Natural killer cell (primary cell): ENCODE measurements at places on chromosomes 3 and 15. TPM values are rescaled to one million over a fixed set of nuclear protein-coding genes. Genes with fewer than 3 reads are reported as not detected.

- no peak for DNase-seq
- no peaks in the 10 kb centered on the region for H3K27me3 ChIP-seq
- peaks cover 54% of the 10 kb centered on the region for H3K4me1 ChIP-seq
- H3K36me3 ChIP-seq: no peaks in the 10 kb centered on the region
- H3K27ac ChIP-seq: peak overlapping the region; percentile 21
- H3K4me3 ChIP-seq: no peak overlapping the region
Measured at GRCh38 chr3:172140499-172141391, 101.4 kb downstream of the FNDC3B start.

- H3K27ac ChIP-seq: no peak overlapping the region
- no peaks in the 10 kb centered on the region for H3K27me3 ChIP-seq
- DNase-seq: no peak
- H3K36me3 ChIP-seq: peaks cover 3% of the 10 kb centered on the region
- H3K4me3 ChIP-seq: no peak overlapping the region
- no peaks in the 10 kb centered on the region for H3K4me1 ChIP-seq
Measured at GRCh38 chr15:45150481-45150880, 20.7 kb downstream of the DUOX1 start.

- no peak for DNase-seq
- no peaks in the 10 kb centered on the region for H3K36me3 ChIP-seq
- no peaks in the 10 kb centered on the region for H3K27me3 ChIP-seq
- no peak overlapping the region for H3K4me3 ChIP-seq
Measured at GRCh38 chr3:158264894-158265293, 155.0 kb downstream of the RSRC1 start.

DNA sequence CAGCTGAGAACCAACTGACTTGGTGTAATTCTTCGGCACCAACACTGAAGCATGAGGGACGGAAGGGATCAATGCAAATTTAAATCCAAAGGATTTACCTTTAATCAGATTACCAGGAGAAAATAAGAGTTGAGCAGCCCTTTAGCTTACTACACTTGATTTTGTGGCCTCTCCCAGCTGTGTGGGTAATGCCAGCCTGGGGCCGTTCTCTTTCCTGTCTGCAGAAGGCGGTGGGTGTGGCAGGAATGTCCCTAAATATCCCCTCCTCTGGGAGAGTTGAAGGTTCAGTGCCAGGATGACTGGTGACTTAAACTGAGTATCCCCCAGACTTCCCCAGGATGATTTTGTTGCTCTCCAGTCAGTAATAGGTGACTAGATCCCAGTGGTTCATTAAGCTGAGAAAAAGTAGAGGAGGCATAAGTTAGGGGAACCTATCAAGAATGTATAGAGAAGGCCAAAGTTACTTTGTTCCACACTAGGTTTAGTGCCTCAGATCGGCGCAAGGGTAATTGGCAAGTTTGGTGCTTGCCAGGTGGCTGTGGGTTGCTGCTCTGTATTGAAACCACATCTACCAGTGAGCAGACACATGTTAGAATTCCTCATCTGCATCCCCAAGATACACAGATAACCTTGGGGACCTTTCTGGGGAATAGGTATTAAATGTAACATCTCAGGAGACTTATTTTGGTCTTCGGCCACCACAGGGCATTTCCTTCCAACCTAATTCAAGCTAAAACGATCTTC is 23.1 kb downstream of the MAPKBP1 start:
- peaks cover 6% of the 10 kb centered on the region for H3K36me3 ChIP-seq
- no peak for DNase-seq
- no peak overlapping the region for H3K4me3 ChIP-seq
- H3K27me3 ChIP-seq: no peaks in the 10 kb centered on the region
- H3K27ac ChIP-seq: no peak overlapping the region

GRCh38 chr15:52124270-52124880 is 11.8 kb upstream of the BCL2L10 start:
- H3K36me3 ChIP-seq: peaks cover 4% of the 10 kb centered on the region
- no peak overlapping the region for H3K4me3 ChIP-seq
- no peak for DNase-seq
- H3K27ac ChIP-seq: no peak overlapping the region
- H3K4me1 ChIP-seq: no peaks in the 10 kb centered on the region
- no peaks in the 10 kb centered on the region for H3K27me3 ChIP-seq

DNA sequence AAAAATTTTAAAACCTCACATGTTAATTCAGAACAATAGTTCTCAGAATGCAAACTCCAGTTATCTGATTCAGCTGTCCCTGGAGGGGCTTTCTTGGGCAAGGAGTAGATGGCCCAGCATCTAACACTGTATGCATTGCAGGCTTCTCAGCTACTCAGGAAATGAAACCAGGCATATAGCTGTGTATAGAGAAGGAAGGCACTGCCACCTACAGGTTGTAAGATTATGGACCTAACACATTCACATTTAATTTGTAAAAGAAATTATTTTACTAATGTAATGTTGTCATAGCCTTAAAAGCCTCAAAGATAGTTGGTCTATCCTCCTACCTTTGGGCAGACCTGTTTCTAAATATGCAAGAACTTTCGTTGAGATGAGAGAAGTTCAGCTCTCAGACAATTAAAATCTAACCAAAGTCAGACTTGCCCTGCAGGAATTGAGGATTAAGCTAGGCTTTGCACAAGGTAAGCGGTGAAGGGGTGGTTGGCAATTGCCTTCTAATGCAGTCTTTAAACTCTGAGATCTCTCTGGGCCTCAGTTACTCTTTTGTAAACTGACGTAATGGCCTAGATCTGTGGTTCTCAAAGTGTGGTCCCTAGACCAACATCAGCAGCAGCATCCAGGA is 132.8 kb upstream of the SLC24A5 start:
- no peak overlapping the region for H3K27ac ChIP-seq
- H3K36me3 ChIP-seq: no peaks in the 10 kb centered on the region
- no peak overlapping the region for H3K4me3 ChIP-seq
- DNase-seq: no peak

- DNase-seq: no peak
- H3K4me3 ChIP-seq: no peak overlapping the region
- no peaks in the 10 kb centered on the region for H3K27me3 ChIP-seq
- no peaks in the 10 kb centered on the region for H3K36me3 ChIP-seq
Measured at GRCh38 chr3:61186030-61186429, 65.2 kb downstream of the FHIT start.

DNA sequence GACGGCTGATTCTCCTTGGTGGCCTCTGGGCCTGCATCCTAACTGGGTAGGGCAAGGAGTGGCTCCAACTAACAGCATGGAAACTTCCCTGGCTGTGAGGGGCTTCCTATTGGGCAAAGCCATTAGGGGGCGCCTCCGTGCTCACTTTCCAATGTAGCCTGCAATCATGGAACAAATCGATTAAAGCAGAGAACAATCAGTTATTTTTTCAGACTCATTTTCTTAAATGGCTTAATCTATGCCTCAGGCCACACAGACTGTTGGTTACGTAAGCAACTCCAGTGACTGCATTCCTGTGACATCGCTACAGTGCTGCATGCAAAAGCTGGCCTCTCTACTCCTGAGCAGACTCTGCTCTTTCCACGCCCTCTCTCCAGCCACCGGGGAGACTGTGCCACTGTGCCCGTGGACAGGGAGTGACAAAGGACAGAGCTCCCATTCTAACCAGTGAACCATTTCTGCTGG is 278.9 kb downstream of the KLF13 start:
- no peak overlapping the region for H3K4me3 ChIP-seq
- H3K27ac ChIP-seq: no peak overlapping the region
- no peaks in the 10 kb centered on the region for H3K4me1 ChIP-seq
- H3K27me3 ChIP-seq: no peaks in the 10 kb centered on the region
- DNase-seq: no peak

DNA sequence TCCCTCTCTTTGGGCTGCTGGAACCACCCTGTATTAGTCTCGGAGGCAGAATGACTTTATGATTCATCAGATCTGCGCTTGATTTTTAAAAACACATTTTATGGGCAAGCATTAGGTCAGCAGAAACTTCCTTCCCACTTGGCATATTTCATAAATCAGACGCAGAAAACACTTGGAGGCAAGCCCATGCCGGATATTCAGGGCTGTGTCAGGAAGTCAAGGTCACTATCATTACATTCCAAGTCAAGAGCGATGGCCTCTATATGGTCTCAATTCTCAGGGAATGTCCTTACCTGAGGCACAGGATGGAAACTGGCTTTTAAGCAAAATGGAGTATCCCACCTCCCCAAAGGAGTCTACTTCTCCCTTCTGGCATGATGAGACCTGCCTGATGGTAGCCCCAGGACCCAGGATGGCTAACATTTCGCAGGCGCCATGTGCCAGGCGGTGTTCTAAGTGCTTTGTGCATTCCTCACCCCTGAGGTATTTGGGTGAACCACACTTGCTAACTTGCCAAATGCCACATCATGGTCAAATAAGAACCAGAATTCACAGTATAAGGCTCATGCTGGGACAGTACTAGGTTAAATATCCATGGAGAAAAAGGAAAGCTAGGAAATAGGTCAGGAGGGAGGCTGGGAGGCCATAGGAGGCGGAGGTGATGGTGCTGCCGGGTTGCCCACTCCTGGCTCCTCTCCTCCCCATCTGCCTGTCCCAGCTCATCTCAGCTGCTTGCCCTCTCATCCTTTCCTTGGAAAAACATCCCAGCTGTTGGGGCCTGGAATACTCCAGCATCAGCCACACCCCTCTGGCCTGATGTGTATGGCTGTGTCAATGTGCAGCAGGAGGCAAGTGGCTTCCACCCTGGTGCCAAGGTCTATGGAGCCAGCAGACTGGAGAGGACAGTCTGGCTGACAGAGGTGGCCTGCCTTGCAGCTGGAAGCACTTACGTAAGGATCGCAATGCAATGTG is 18.8 kb downstream of the BCL2L10 start:
- H3K4me3 ChIP-seq: no peak overlapping the region
- no peaks in the 10 kb centered on the region for H3K4me1 ChIP-seq
- no peaks in the 10 kb centered on the region for H3K27me3 ChIP-seq
- no peak for DNase-seq

DNA sequence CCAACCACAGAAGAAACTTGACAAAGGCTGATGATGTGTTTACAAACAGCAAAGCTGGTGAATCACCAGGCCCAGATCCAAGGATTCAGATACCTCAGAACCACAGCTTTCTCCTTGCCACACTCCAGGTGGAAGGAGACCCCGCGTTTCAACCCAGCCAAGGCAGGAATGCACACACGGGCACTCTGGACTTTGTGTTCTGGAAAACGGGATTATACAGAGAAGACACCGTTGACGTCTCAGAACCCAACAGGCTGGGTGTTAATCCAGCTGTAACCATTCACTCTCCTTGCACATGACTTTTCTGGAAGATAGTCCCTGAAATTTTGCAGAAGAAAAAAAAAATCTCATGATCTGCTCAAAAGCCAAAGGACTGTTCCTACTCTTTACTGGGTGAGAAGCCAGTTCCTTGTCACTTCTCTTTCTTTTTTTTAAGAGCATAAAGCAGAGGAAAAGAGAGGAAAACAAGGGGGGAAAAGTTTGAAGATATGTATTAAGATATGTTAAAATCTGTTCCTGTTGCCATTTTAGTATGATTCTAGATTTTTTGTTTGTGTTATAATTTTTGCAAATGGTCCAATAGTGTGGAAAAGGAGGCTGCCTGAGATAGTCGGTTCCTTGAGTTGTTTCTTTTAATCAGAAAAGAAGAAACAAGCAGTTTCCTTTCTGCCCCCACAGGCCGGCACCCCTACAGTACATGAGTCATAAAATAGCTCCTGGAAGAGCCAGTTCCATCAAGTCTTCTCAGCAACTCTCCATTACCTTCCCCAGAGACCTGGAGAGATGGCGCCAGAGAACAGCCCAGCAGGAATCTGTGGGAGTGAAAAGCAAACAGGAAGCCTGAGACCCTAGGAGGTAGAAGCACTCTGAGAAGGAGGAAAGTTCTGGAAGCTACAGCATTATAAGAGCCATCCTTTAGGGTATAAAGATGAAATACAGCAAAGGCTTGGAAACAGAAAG is 73.1 kb downstream of the RORA start:
- no peak for DNase-seq
- H3K27me3 ChIP-seq: peaks cover 2% of the 10 kb centered on the region
- no peak overlapping the region for H3K4me3 ChIP-seq
- no peaks in the 10 kb centered on the region for H3K36me3 ChIP-seq

- H3K4me1 ChIP-seq: no peaks in the 10 kb centered on the region
- no peak for DNase-seq
Measured at GRCh38 chr3:31696009-31696297, 163.2 kb downstream of the STT3B start.

- no peaks in the 10 kb centered on the region for H3K27me3 ChIP-seq
- no peaks in the 10 kb centered on the region for H3K4me1 ChIP-seq
- no peaks in the 10 kb centered on the region for H3K36me3 ChIP-seq
Measured at GRCh38 chr3:153666991-153667740, 454.0 kb upstream of the ARHGEF26 start.

DNA sequence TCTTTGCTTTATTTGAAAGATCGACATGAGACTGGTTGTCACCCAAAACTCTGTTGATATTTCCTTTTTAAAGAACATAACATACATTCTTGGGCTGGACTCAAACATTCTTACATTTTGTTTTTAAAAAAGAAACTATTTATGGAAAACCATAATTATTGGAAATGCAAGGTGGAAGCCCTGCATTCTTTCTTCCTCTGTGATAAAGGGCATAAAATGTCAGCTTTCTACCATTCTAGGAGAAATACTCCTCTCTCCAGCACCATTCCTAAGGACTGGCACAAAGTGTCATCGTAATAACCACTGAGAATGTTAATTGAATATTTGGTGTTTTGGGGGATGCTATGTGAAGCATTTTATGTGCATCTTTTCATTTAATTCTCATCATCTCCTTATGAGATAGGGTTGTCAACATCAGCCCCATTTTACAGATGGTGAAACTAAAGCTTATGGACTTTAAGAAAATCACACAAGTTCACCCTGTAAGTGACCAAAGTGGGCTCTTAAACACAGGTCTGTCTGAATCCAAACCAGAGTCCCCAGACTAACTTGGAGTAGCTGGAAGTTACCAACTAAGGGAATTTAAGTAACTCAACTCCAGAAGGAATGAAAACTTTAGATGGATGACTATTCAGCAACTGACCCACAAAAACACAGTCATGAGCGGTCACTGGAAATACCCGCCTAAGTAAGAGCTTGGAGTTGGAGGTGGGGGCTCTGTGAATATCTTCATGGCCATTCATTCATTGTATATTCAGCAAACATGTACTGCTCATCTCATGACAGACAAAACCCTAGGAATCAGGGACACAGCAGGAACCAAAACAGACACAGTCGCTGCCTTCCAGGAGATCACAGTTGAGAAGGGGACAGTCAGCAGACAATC is 45.9 kb upstream of the LMCD1 start:
- DNase-seq: no peak
- H3K4me3 ChIP-seq: no peak overlapping the region
- H3K27ac ChIP-seq: no peak overlapping the region
- H3K4me1 ChIP-seq: no peaks in the 10 kb centered on the region
- H3K27me3 ChIP-seq: no peaks in the 10 kb centered on the region
- no peaks in the 10 kb centered on the region for H3K36me3 ChIP-seq

GRCh38 chr3:66467996-66468735 is 32.7 kb downstream of the LRIG1 start:
- no peak overlapping the region for H3K4me3 ChIP-seq
- peaks cover 7% of the 10 kb centered on the region for H3K4me1 ChIP-seq
- no peak for DNase-seq
- no peaks in the 10 kb centered on the region for H3K27me3 ChIP-seq
- H3K27ac ChIP-seq: no peak overlapping the region
- no peaks in the 10 kb centered on the region for H3K36me3 ChIP-seq

CLDN18 gene
- not detected for total RNA-seq

FGF7 gene
- not detected for total RNA-seq

CD86 gene
- 2.1 TPM for total RNA-seq

PLSCR2 gene
- total RNA-seq: 0.38 TPM

GABRR3 gene
- not detected for total RNA-seq

TMOD2 gene
- total RNA-seq: 4.7 TPM

LRRC2 gene
- 0.18 TPM for total RNA-seq
